ENCODE measurements at places on chromosomes 12 and 14.

GRCh38 chr12:79769189-79769859 lies 78.6 kb upstream of the PAWR start:
- DNase-seq: no peak

- DNase-seq: no peak
Measured at GRCh38 chr12:14860490-14860889, 17.2 kb upstream of the ART4 start.

- no peak for DNase-seq
Measured at GRCh38 chr12:27123642-27124041, 41.3 kb upstream of the C12orf71 start.

DNA sequence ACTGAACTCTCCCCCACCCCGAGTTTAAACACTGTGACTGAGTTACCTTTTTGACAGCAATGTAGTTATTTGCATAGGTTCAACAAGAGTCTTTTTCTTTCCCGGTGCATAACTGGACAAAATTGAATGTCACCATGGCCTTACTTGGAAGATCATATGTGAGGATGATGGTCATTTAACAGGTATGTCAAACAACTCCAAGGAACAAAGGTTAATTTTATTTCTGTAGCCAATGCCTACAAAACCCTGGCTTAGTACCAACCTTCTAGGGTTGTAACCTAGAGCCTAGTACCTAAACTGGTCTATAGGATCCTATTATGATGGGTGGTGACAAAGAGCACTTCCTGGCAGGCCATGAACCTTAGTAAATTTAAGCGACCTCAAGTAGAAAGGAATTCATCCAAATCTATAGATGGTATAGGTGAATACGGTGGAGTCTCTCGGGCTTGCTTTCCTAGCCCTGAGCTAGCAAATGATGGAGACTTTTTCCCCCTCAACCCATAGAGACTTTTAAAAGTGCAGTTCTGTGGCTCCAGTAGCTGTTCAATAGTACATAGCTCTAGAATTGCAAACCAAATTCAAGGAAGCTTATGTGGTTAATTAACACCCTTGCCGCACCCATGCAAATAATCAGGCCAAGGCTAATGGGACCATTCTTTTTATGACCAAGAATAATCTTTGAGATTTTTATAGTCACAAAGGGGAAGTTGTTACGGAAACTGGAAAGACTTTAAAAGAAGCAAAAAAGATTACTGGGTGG lies 89.0 kb downstream of the SLC38A1 start:
- no peak for DNase-seq

- DNase-seq: no peak
Measured at GRCh38 chr12:45268672-45269411, 52.9 kb downstream of the ANO6 start.

GRCh38 chr12:89970722-89971121 lies 262.1 kb upstream of the ATP2B1 start:
- no peak for DNase-seq

DNA sequence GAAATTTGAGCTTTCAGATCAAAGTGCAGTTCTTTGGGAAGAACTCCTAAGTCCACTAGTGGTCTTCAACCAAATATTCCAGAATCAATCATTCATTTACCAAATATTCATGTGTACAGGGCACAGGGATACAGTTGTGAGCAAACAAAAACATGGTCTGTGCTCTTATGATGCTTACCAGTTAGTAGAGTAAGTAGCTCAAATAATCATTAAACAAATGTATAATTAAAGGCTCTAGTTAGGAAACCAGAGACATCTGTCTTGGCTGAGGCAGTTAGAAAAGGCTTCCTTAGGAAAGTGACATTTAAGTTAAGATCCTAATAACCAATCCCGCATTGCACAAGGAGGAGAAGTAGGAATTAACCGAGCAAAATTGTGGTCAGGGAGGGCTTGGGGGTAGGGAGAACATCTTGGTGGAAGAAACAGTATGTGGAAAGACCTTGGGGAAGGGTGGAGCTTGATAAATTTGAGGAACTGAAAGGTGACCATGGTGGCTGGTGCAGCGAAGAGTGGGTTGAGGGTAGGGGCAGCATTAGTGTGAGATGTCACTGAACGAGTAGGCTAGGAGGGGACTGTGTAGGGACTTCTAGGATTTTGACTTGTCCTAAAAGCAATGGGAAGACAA lies 40.0 kb downstream of the PEBP1 start:
- DNase-seq: no peak

- DNase-seq: no peak
Measured at GRCh38 chr12:57615637-57616036, 4.4 kb downstream of the ARHGEF25 start.

GRCh38 chr12:132238884-132239283 lies 90.5 kb downstream of the GALNT9 start:
- no peak for DNase-seq

GRCh38 chr14:98958048-98958631 lies 313.9 kb downstream of the BCL11B start:
- DNase-seq: no peak

DNA sequence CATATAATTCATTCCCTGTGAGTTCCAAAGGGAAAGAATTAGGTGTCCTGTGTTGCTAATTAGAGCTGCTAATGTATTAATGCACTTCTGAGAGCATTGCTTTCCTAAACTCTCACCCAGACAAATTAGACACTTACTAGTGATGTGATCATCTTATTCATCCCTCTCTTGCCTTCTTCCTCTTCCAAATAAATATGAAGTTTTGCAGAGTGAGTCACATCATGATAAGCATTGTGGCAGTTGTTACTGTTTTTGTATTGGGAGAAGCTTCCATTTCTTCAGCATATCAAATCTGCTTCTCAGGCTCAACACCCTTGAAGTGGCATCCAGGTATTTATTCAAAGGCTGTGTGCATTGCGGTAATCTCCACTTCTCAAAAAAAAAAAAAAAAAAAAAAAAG lies 37.3 kb upstream of the E2F7 start:
- DNase-seq: no peak

GRCh38 chr14:24075485-24076301 lies 4.3 kb downstream of the CPNE6 start:
- DNase-seq: no peak

DNA sequence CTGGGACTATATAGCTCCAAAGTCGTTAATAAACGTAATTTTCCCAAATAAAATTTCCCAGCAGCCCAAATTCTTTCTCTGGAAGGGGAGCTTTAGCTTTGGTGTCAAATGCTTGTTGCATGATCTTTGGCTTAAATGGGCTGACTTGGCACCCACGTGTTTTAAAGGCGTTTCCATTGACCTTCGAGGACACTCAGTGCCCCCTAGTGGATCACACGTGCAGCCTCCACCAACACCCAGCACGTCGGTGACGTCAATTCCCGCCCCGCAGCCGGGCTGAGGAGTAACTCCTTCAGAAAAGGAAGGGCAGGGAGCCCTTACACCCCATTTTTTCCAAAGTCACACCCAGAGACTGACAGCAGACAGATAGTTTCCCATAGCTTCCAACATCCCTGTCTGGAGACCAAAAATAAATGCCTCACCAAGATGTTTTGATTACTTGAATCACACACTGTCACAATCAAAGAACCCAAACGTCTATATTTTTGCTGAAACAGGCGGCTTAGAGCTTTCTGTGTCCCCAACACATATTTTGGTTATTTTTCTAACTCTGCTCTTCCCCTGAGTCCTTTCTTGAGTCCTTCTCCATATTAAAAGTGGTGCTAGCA lies 707.9 kb downstream of the AACS start:
- DNase-seq: no peak

GRCh38 chr12:25458047-25458552 lies 95.0 kb downstream of the LMNTD1 start:
- DNase-seq: no peak
